EL (cell line): ENCODE measurements at places on chromosomes 6 and 20.

GRCh38 chr6:30711758-30712380, 5.2 kb downstream of the MDC1 start:
- DNase-seq = no peak

- DNase-seq = no peak
Observed at GRCh38 chr6:46103441-46104115, 26.2 kb upstream of the ENPP4 start.

DNA sequence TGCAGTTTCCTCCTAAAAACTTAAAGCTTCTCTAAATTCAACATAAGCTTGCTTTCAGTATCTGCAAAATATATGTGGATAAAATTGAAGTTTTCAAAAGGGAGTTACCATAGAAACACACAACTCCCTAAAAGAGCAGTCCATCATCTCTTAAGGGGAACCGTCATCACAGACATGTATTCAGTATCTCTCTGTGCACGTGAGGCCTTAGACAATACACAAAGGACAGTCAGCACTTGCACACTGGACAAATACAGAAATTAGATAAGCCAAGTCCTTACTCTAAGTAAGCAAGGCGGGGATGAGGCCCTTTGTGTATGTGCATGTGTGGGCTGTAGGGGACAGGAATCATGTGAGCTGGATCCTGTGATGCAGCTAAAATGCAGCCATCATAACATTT, 136.6 kb downstream of the BACH2 start:
- DNase-seq = no peak

GRCh38 chr6:84767526-84768201, 3.3 kb upstream of the TBX18 start:
- no peak for DNase-seq

DNA sequence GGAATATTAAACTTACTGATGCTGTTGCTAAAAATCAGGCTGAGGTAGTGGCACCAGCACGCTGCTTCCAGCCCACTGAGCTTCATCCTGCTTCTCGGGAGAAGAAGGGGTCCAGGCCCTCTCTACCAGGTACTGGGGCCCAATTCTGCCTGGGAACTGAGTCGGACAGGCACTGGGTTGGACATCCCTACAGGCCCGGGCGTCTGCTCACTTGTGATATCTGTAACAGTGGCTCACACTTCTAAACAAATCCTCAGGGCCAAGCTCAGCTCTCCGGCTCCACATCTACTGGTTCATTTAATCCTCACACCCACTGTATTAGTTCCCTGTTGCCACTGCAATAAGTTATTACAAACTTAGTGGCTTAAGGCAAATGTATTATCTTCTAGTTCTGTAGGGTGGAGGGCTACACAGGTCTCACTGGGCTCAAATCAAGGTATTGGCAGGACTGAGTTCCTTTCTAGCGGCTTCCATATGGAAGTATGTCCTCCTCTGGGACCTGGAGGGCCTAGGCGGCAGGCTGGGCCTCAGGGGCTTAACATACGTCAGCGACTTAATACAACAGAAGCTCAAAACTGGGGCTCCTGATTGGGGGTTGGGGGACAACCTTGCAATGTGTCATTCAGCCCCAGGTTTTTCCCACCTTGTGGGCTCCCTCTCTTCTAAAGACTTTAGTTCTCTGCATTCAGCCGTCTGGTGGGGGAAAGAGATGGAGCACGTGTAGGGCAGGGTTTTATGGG, 1.6 kb upstream of the KCNK15 start:
- DNase-seq = no peak

DNA sequence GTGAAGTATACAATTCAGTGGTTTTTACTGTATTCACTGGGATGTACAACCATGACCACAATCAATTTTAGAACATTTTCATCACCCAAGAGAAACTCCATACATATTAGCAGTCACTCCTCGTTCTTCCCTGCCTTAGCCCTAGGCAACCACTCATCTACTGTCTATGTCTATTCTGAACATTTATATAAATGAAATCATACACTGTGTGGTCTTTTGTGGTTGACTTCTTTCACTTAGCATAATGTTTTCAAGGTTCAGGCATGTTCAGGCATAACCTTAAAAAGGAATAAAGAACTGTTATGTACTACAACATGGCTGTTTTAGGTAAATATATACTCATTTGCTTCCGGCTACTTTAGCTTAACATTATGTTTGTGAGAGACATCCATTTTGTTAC, 37.3 kb downstream of the BLTP3A start:
- no peak for DNase-seq

DNA sequence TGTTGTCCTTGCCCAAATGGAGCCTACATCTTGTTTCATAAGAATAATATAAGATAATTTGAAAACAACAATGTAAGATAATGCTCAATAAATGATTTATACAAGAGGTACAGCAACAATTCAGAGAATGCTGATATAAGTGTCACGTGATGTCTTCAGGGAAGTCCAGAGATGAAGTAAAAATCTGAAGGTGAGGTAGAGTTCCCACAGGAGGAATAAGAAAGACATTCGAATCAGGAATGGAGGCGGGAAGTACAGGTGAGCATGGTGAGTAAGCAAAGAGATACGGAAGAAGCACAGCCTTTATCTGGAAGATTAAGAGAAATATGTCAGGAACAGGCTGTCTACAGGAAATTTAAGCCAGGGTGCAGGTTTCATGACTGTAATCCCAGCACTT, 165.9 kb upstream of the MARCKS start:
- DNase-seq = no peak

- DNase-seq = no peak
Observed at GRCh38 chr6:149254253-149254652, 63.3 kb upstream of the TAB2 start.

DNA sequence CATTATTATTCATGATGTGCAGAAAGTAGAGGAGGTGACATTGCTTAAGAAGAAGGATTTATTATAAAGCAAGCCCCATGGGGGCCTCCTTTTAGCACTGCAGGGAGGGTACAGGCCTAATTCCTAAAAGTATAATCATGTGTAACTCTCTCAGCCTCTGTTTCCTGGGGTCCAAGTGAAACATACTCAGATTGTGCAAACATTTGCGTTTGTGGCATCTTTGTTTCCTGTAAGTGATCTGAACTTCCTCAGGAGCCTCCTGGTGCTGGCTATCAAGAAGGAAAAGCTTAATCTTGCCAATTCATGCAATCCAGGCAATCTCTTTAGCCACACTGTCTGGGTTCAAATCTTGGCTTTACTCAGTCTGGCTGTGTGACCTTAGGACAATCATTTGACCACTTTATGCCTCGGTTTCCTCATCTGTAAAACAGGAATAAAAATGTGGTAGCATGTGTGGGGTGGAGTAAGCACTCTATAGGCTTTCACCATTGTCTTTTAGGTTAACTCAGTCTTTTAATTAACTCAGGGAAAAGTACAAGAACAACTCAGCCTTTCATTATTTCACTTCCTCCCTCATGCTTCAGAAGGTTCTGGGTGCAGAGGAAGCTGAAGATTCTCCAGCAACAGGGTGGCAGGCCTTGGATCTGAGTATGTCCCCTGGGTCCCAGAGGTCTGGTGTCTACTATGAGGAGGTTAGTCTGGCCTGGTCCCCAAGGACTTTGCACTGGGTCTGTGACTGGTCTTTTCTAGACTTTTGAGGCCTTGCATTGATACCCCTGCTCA, 831 bp upstream of the SIRPB2 start:
- no peak for DNase-seq
